ENCODE measurements at places on chromosomes 3 and 15.

DNA sequence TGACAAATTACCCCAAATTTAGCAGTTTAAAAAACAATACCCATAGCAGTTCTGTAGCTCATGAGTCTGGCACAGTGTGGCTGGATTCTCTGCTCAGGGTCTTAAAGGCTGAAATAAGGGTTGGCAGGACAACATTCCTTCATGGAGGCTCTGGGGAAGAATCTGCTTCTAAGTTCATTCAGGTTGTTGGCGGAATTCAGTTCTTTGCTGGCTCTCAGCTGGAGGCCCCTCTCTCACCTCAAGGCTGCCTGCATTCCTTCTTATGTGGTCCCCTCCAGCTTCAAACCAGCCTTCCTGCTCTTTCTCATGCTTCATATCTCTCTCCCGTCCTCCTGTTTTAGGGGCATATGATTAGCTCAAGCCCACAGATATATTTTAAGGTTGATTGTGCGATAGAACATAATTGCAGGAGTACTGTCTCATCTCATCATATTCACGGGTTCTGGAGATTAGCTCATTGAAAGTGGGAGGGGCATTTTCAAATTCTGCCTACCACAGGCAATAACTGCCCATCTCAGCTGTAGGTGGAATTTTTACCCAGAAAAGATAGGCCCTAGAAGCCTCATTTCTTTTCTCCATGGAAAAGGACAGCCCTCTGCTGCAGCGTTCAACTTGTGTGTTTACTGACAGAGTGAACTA lies 5.6 kb upstream of the ZBTB47 start:
- no peak for DNase-seq

- no peak for DNase-seq
Observed at GRCh38 chr3:77931255-77932009, 891.5 kb downstream of the ROBO2 start.

- DNase-seq, result no peak
Observed at GRCh38 chr15:85690561-85691231, 104.0 kb downstream of the KLHL25 start.

- no peak for DNase-seq
Observed at GRCh38 chr15:70473581-70474370, 289.6 kb downstream of the UACA start.

- DNase-seq, result no peak
Observed at GRCh38 chr3:21920421-21920861, 169.4 kb upstream of the ZNF385D start.

- no peak for DNase-seq
Observed at GRCh38 chr3:18872466-18872865, 275.8 kb upstream of the KCNH8 start.

- no peak for DNase-seq
Observed at GRCh38 chr3:194816748-194817591, 131.3 kb downstream of the FAM43A start.

DNA sequence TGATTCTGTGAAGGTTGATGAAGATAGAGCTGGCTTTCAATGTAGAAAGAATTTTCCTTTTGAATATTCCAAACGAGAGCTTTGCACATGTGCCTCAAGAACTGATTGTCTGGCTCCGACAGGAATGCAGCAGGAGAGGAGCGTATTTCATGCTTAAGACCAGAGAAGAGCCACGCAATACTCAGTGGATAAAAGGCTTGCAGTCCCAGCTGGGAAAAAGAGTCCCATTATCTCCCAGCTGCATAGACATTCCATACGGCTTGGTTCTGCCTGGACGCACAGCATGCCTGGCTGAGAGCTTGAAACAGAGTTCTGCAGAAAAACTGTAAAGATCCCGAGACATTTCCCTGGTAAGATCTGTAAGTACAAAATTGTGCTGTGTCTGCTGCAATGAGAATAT lies at the start of gene CNTN6:
Gene CNTN6 (plus strand): TSS at position 254 of the 400 bp plus-strand sequence. CDS start 54,985 bp downstream, outside the sequence.
- DNase-seq, result no peak

- DNase-seq, result no peak
Observed at GRCh38 chr15:93965304-93965908, 266.0 kb upstream of the MCTP2 start.

- DNase-seq, result no peak
Observed at GRCh38 chr3:20648294-20648693, 462.3 kb upstream of the SGO1 start.
